ENCODE measurements at places on chromosomes 16 and 17. TPM values are rescaled to one million over a fixed set of nuclear protein-coding genes. Genes with fewer than 3 reads are reported as not detected.

Gene AANAT
- total RNA-seq = 0.35 TPM

Gene ST6GALNAC1
- 0.05 TPM for total RNA-seq

Gene CNGB1
- 0.06 TPM for total RNA-seq

Gene RTN4RL1
- total RNA-seq = 12.8 TPM

Gene MAPK8IP3
- total RNA-seq = 50.5 TPM

Gene NKD1
- 0.31 TPM for total RNA-seq

Gene HBM
- not detected for total RNA-seq

Data from A549 treated with Hydrocortisone at 1 μM for 4 hours (cell line).